ENCODE measurements at places on chromosomes 12 and 14.
A peak's percentile ranks its signal among the peaks of the same experiment; 100 is the strongest.

- DNase-seq = no peak
Measured at GRCh38 chr12:132363661-132364347, 34.4 kb upstream of the GALNT9 start.

DNA sequence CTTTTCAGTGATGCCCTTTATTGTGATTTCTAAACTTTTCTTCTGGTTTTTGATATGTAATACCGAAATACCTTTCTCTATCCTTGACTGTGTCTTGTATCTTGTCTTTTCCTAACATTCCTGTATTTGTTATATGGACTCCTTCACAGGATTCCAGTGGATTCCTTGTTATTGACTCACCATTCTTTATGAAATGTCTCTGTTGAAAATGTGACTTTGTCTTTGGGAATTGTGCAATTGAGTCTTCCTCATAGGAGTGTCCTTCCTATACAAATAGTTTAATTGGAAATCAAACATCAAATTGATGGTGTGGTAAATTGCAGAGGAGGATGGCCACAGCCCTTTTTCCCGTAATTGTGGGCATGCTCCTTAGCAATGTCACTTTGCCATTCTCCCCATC is 296.6 kb upstream of the KITLG start:
- no peak for DNase-seq

DNA sequence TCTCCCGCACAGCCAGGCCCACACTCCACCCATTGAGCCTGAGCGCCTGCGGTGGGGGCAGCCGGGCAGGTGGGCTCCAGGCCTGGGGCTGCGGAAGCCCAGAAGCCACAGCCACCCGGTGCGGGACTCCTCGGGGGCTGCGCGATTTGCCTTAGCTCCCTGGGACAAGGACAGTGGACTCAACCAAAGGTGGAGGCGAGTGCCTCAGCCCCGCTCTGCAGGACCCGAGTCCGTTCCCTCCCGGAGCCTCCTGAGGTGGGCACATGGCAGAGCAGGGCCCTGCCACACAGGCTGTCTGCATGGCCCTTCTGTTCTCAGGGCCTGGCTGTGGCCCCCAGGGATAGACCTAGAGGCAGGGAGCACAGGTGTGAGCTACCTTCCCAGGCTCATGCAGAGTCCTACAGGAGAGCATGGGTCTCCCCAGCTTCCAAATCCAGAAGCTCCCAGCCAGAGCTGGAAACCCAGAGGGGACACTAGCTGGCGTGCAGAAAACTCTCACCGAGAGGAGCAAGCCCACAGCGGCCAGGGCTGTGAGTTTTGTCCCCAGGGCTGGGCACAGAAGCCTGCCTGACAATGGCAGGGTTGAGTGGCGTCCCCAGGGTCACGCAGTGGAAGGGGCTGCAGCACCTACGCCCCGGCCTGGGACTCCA is 22.2 kb upstream of the LRTM2 start:
- DNase-seq = no peak

GRCh38 chr12:87150969-87151662 is 878.1 kb downstream of the C12orf50 start:
- no peak for DNase-seq

GRCh38 chr12:25502596-25502995 is 50.5 kb downstream of the LMNTD1 start:
- no peak for DNase-seq

GRCh38 chr12:116959845-116960514 is 49.2 kb downstream of the FBXW8 start:
- DNase-seq = no peak

- peak; percentile 93 for DNase-seq
Measured at GRCh38 chr14:55430024-55430690, 10.3 kb downstream of the TBPL2 start.

GRCh38 chr12:88401155-88401554 is 179.1 kb downstream of the KITLG start:
- no peak for DNase-seq

- no peak for DNase-seq
Measured at GRCh38 chr12:5500331-5500659, 68.4 kb downstream of the NTF3 start.

DNA sequence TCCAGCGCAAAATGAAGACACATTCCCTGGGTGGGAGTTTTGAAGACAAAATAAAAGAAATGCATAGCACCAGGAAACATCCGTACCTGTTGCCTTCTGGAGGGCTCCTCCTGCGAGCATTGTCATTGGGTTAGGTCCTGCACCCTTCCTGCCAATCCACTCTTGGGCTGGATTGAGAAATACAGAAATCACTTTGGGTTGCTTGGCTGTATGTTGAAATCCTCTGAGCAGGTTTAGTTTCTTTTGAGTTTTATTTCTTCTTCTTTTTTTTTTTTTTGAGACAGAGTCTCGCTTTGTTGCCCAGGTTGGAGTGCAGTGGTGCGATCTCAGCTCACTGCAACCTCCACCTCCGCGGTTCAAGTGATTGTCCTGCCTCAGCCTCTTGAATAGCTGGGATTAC is 67.6 kb downstream of the ARF6 start:
- no peak for DNase-seq

DNA sequence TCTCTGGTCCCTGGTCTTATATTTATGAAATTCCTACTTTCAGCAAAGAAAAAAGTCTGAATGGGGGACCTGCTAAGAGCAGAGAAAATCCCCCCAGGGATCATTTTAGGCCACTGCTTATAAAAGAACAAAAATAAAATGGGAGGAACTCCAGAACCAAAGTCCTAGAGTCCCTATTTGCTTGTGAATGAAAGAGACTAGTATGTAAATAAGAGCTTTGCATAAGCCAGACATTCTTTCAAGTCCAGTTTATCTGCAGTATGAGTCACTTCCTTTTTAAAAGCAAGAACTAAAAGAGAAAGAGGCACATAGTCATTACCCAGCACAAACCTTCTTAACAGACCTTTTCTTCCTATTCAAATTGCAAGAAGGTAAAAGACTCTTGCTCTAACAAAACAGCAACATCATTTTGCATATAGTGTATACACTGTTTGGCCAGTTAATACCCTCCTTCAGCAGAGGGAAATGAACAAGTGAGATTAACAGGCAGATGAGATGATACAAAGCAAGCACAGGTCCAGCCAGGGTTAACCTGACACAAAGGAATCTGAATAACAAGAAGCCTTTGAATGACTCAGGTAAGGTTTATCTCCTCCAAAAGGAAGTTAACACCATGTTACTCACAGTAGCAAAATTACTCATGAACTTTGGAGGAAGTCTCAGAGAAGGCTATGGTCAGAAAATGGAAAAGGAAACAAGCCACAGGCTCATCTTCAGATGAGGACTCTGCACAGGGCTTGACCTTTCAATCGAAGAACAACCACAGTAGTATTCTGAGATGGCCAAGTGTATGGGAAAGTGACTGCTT is 87.3 kb downstream of the PHLDA1 start:
- no peak for DNase-seq

DNA sequence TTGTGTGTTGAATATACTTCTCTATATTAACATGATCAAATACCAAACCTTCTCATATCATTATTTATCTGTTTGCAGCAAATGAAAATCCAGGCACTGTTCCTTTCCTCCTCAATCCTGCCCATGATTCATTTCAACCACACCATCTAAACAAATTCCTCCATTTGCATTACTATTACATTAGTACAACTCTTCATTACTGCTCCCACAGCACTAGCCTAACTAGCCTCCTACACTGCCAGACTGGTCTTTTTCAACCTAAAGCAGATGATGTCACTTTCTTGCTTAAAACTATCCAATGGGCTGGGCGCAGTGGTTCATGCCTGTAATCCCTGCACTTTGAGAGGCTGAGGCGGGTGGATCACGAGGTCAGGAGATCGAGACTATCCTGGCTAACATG is 117.3 kb upstream of the MYF6 start:
- DNase-seq = no peak

DNA sequence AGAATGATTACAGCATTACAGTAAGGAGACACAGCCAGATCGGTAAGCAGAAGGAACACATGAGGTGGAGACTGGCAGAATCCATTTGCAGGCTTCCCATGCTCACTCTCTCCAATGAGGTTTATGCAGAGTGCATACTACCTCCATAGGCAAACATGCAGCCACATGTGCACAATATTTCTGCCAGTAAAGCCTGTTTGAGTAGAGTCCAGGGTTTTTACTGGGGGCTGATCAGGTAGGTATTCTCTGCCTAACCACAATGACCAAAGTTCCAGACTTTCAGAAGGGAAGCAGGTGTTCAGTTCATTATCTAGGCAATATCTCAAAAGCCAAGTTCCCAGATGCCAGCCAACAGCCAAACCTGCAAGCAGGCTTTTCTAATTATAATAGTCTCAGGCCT is 31.1 kb downstream of the INTS13 start:
- DNase-seq = no peak

All from hematopoietic multipotent progenitor cell treated with erythropoietin and hydrocortisone succinate and interleukin-3 and kit ligand, for 17 days (in vitro differentiated cells).